ENCODE measurements at places on chromosomes 7 and 10.
A peak's percentile ranks its signal among the peaks of the same experiment; 100 is the strongest.

DNA sequence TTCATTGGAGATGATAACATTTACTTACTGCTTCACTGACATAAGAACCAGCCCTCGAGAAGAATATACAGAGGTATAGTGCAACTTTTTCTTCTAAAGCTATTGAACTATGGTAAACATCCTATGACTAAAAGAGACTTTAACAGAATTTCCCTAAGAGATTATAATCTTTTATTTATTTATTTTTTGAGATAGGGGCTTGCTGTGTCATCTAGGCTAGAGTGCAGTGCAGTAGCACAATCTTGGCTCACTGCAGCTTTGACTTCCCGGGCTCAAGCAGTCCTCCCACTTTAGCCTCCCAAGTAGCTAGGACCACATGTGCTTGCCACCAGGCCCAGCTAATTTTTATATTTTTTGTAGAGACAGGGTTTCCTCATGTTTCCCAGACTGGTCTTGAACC is 258.5 kb upstream of the FERD3L start:
- no peak for DNase-seq

- peak; percentile 55 for DNase-seq
Observed at GRCh38 chr7:84073186-84073875, 121.3 kb downstream of the SEMA3A start.

DNA sequence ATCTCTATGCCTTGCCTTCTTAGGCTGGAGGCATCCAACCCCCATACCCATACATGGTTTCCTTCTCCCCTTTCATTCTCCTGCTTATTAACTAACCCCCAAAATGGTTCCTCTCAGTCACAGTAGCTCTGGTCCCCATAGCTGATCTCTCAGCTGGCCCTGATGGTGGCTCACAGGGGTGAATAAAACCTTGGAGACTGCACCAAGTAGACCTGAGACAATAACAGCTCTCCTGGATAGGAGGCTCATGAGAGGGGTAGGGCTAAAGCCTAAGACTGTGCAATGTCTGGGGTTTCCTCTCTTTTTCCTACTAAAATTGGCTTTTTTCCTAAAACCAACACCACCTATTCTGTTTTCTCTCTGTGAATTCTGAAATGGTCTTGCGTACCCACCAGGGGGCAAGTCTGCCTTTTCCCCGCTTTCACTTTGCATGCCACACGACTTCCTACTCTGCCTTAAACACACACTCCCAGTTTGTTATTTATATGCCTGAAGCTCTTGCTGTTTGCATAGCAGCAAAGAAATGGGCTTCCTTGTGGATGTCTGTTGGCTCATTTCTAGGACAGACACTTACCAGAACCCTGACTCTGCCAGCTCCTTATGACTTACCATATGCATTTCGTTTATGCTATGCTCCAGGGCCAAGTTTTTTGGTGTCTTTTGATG is 18.4 kb upstream of the PON1 start:
- peak; percentile 8 for DNase-seq

GRCh38 chr10:33533612-33534011 is 199.1 kb upstream of the NRP1 start:
- no peak for DNase-seq

DNA sequence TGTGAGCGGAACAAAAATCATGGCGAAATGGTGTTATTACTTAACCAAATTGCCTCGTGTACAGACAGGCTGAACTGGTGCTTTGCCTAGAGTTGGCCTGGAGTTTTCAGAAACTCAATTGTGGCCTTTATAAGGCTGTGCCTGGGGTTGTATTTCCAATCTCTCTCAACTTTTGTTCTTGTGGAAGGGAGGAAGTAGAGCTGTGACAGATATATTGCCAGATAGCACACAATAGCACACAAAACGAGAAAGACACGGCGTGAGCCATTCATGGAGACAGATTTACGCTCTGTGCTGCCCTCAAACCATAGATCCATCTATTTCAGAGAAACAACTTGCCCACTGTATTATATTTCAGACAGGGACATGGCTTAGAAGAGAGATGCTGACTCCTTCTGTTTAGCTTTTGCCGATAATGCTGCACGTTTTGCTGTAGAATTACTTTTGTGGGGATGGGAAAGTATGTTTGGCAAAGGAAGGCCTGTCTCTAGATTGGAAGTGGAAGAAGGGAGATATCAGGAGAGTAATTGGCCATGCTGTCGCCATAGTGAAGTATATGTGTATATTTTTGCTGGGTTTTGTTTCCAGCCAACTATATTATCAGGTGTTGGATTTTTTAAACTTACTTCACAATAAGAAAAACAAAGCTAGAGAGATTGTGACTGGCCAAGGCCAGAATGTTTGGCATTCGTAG is 80.4 kb downstream of the AUTS2 start:
- no peak for DNase-seq

GRCh38 chr10:108721874-108722273 is 1201.4 kb downstream of the XPNPEP1 start:
- no peak for DNase-seq

- DNase-seq = no peak
Observed at GRCh38 chr10:87519582-87519981, 14.9 kb downstream of the MINPP1 start.

- no peak for DNase-seq
Observed at GRCh38 chr7:28318101-28318762, 94.1 kb upstream of the CREB5 start.

- peak; percentile 16 for DNase-seq
Observed at GRCh38 chr10:107727767-107728317, 563.3 kb upstream of the SORCS1 start.

DNA sequence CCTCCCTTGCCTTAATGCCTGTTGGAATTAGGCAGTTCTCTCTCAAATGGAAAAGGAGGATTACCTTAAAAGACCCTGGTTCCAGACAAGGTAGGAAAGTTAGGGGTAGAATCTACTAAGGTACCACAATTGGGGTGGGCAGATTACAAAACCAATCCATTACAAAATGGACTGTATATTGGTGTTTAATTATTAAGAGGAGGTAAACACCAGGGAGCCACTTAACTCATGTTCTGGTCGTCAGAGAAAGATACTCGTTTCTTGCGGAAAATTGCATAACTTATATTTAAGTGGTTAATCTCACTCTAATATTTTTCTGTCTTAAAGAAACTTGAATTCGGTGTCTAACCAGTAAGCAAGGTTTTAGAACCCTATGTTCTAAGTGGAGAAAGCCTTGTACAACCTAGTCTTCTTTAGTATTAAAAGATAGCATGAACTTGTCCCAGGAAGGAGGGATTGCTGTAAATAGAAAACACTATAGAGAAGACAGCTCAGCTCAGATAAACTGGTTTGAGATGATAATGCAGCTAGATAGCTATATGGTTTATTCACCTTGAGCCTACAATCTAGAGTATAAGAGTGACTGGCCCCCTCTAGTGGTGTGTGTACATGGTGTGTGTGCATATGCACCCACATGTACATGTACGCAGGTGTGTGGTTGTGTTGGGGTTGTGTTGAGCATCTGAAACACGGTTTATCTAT is 58.0 kb upstream of the STRIP2 start:
- DNase-seq = peak; percentile 27

- DNase-seq = no peak
Observed at GRCh38 chr10:74827045-74827441, 643 bp downstream of the KAT6B start.

- DNase-seq = peak; percentile 71
Observed at GRCh38 chr7:137454246-137454724, 110.8 kb upstream of the PTN start.

DNA sequence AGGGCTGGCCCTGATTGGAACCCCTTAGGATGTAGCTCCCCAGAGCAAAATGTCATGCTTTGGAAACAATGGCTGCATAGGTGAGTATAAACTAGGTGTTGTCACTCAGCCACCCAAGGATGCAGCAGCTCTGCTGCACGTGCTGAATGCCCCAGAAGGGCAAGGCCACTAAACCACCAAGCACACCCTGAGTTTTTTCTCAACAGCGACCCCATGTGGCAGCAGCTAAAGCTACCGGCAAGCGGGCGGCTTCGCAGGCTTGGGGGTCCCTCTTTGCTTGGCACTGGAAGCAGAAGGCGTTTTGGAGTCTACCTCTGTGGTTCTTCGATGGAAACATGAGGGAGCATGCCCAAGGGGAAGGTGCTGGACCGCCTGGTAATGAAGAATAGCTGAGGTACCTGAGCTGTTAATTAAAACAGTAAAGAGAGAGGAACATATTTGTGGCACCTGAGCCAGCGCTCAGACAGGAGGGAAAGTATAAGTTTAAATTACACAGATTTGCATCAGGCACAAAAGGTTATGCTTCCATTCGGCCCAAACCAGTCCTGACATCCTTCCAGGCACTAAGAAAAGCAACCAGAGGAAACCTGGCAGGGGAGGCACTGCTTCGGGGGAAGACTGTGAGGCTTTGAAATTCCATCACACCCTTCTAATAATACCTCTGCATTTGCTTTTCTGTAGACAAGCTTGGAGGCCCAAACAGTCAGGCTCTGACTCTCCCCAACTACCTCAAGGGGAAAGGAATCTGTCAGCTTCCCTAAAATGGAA is 152.1 kb downstream of the GFRA1 start:
- no peak for DNase-seq

GRCh38 chr10:77909749-77910375 is 16.7 kb downstream of the DLG5 start:
- peak; percentile 49 for DNase-seq

- DNase-seq = peak; percentile 97
Observed at GRCh38 chr10:51879238-51879637, 179.8 kb upstream of the CSTF2T start.

GRCh38 chr10:121566755-121567154 is 31.5 kb downstream of the FGFR2 start:
- DNase-seq = no peak

DNA sequence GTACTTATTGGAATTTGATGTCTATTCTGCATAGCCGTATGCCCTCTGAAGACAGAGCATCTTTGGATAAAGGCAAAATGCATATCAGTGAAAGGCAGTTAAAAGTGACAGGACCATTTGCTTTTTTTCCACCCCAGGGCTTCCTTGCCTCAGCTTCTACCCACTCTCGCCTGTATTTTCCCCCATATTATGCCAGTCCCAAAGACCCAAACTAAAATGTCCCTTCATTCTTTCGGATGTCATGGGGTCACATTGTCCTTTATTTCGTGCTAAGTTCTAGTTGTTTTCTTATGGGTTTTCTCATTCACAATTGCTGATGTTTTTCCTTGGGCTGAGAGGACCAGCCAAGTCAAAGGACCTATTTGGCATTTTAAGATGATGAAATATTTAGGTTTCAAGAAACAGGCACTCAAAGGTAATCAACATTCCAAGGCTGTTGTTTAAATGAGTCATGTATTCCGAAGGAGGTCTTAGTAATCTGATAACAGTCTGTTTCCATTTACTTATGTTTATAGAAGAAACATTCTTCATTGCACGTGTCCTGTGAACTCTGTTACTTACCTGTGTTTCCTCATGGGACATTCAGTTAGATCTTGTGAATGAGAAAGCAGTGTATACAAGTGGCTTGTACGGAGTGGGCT is 74.1 kb downstream of the DNAH11 start:
- peak; percentile 71 for DNase-seq

All from astrocyte of the spinal cord (primary cell).